NCI-H2029 (cell line): ENCODE measurements at places on chromosomes 2 and 18.

- peak; percentile 26 for DNase-seq
These were observed 298.8 kb downstream of the ZNF407 start for GRCh38 chr18:74896390-74896991.

- DNase-seq, result no peak
These were observed 576.8 kb downstream of the SATB2 start for GRCh38 chr2:198880986-198881385.

DNA sequence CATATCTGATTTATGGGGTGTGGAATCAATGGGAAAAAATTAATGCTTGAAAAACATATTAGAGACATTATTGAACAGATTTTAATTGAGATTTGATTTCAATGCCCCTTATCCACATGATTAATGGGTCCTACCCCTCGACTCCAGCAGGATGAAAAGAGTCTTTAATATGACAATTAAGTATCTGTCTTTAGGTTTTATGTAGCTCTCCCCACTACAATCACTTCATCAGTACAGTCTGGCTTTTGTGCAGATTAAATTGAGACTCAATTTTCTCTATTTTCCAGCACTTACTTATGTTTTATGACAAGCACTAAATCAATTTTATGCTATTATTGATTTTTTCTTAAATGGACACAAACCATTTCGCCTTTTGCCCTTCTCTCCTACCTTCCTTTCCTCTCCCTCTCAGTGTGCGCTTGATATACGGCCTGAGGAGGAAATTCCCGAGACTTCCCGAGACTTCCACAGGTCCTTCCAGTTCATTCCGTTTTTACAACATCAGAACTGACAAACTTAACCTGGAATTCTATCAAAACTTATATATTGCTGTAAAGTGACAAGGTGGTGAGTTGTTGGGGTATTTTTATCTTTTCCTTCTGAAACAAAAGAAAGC, 555.1 kb upstream of the SALL3 start:
- DNase-seq, result no peak

DNA sequence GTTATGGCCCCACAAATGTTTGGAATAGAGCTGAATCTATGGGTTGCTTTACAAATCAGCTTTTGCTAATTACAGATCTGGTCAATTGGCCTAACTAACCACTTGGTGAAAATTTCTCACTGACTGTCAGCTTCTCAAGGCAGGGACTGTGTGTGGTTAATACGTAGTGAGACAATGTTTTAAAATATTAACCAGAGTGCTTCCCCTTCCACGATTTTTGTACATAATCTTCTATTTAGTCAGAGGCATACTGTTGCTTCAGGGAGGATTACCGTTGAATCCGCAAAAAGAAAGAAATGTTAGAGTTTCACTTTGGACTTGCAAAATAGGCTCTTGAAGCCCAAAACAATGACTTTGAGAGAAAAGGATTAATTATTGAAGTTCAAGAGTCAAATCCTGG, 14.9 kb upstream of the KCNS3 start:
- no peak for DNase-seq

- no peak for DNase-seq
These were observed 49.4 kb downstream of the CCDC88A start for GRCh38 chr2:55370208-55370607.

DNA sequence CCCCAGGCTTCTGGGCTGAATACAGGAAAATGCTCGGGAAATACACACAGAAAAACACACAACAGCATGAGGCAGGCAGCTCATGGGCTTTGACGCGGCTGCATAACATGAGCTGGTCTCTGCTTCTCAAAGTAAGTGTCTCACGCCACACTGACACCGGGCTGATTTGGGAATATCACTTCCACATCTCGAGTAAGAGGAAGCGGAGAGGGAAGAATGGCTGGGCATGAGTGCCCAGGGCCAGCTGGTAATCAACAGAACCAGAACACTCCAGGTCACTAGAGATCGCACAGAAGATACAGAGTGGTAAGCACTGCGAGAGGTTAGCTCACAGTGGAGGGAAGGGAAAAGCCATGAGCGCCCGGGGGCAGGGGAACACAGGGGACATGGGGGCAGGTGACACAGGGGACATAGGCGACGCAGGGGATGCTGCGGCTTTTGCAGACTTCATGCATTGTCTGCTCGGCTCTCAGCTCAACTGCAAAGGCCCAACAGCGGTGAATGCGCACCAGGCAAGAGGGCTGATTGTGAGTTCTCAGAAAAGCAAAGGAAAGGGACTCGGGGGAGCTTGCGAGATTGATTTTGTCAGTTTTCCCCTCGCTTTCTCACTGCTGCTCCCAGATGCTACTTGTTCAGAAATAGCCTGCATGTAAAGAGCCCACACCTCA, 141.4 kb downstream of the MBP start:
- DNase-seq, result no peak

- DNase-seq, result no peak
These were observed 7.0 kb downstream of the ASIC4 start for GRCh38 chr2:219521066-219521880.

- no peak for DNase-seq
These were observed 678.9 kb upstream of the CELF4 start for GRCh38 chr18:38244480-38244879.

GRCh38 chr2:120251880-120252224, 800 bp upstream of the RALB start:
- no peak for DNase-seq

DNA sequence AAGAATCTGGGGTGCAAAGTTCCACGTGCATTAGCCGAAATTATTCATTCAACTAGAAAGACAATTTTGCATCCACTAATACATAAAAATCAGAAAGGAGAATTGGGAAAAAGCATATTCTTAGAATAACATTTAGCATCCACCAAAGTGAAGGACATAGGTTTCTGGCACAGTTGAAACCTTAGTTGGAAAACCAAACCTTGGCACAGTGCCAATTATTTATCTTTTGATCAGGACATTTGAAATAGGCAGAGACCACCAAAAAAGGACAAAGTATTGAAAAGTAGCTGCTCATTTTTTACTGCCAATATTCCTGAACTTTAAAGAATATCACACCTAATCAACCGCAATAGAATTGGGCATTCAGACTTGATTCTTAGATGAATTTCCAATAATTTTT, 25.5 kb upstream of the NFU1 start:
- DNase-seq, result no peak

DNA sequence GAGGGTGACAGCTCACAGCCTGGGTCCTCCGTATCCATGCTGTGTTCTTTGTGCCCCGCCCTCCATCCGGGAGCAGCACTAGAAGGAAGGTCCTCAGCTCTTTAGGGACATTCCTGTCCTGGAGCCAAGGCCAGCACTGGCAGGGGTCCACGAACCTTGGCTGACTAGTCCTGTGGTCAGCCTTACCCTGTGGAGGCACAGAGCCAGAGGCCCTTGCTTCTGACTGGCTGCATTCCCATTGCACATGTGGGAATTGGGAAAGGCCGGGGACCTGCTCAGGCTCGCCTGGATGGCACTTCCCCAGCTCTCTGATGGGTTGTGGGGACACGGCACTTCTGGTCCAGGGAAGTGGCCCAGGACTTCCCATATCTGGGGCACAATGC, 24.9 kb upstream of the RHOB start:
- DNase-seq, result peak; percentile 42

GRCh38 chr2:178829299-178829960, 22.2 kb upstream of the TTN start:
- no peak for DNase-seq

GRCh38 chr2:85409845-85410583, at the start of gene CAPG:
Gene CAPG (minus strand): TSS chr2:85410366. CDS start chr2:85402145, 8,221 bp downstream.
- DNase-seq, result no peak

DNA sequence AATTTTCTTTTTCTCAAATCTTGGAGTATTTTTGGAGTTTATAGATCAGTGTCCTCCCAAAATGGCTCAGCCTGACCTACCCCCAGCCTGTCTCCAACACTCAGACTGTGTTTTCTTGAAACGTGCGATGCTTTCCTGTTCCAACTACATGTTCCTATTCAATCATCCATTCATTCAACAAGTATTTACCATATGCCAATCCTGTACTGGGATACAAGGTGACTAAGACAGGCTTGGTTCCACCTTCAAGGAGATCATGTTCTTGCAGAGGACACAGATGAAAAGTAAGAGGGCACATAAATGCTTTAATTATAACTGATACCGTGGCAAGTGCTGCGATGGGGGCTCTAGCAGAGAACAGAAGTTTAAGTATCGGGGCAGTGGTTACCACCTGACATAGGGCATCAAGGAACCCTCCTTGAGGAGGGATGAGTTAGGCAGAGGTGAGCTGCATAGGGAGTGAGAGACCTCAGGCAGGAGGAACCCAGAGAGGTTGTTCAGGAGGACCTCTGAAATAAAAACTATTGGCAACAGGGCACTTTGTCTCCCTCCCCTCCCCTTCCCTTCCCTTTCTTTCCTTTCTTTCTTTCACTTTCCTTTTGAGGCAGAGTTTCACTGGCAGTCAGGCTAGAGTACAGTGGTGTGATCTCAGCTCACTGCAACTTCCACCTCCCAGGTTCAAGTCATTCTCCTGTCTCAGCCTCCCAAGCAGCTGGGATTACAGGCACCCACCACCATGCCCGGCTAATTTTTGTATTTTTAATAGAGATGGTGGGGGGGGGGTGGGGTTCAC, 469.0 kb downstream of the EPHA4 start:
- DNase-seq, result no peak

DNA sequence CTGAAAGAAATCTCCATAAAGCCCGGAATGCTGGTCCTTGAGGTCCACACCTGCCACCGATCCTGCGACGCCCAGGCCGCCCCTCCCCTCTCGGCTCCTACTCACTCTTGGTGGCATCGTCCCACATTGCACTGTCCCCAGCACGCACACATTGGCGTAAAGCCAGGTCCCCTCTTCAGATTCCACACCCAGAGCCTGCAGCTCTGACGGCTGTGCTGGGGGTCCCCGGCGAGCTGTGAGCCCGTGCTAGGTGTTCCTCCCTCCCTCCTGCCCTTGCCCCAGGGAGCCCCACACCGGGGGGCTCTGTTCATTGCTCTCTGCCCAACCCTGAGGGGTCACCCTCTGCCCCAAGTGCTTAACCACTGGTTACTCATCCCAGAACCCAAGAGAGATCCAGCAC, 8.5 kb downstream of the TPO start:
- no peak for DNase-seq

DNA sequence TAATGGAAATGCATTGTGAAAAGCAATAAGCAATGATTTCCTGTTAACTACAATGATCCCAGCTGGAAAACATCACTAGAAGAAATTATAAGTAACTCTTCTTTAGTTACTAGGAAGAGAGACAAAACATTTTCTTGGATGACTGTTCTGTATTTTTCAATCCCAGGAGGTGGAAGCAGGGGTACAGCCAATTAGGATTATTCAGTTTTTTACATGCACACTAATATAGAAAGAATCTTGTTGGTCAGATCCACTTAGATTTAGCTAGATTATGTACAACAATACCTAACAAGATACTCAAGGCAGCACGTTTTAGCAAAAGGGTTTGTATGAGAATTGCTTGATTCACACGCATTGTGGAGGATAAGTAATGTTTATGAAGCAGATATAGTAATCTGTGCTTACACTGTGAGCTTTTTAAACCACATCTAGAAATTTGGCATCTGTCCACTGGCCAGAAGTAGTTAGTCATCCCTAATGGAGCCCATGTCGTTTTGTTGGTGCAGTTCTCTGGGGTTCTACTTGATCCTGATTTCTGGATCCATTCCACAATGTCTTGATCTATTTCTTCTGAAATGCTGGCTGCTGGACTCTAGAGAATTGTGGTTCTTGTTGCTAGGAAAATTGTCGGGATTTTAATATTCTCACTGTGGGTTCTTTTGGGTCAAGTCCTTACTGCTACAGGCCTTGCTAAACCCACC, 199.7 kb downstream of the ADCYAP1 start:
- no peak for DNase-seq

GRCh38 chr2:223029287-223029686, 22.7 kb upstream of the KCNE4 start:
- no peak for DNase-seq

- DNase-seq, result no peak
These were observed 36.9 kb downstream of the KIF1A start for GRCh38 chr2:240782886-240783818.

GRCh38 chr2:111102216-111102615, 18.5 kb upstream of the BCL2L11 start:
- no peak for DNase-seq
